Activated T-helper 1 cell treated with Interleukin-2 at 50 U/mL for 16 hours (primary cell): ENCODE measurements at places on chromosomes 5 and 9.

DNA sequence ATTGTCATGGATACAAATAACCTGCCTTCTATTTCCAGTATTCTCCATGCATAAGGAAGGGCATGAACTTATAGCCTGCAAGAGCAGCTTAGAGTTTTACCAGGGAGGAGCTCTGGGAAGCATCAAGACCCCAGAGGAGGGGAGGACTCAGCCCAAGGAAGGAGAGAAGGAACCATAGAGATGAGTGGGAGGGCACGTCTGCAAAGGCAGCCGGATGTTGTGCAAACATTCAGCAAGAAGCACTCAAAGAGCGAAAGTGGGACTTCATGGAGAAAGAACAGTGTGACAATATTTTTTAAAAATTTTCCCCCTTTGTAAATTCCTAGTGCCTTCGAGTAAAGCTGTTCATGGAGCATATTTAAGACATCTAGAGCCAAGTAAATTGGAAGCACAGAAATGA lies 270.1 kb upstream of the PTGER4 start:
- no peak for DNase-seq

GRCh38 chr9:133122605-133122934 lies 1.5 kb upstream of the RALGDS start:
- no peak for DNase-seq

DNA sequence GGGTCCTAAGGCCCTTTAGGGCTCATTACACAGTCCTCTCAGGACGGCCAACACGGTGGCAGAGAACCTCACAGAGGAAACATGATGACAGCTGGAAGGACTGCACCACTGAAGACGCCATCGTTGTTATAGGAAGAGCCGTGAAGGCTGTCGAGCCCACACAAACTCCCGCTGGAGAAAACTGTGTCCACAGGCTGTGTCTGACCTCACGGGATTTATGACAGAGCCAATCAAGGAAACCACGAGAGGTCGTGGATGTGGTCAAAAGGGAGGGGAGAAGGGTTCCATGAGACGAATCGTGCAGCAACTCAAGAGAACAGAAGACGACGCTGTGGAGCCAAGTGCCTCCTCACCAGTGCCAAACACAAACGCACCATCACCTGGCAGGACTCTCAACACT lies 12.2 kb downstream of the QSOX2 start:
- DNase-seq = no peak

- no peak for DNase-seq
Observed at GRCh38 chr5:144011388-144011787, 159.1 kb downstream of the YIPF5 start.

GRCh38 chr9:8728910-8729309 lies 929.3 kb upstream of the DMAC1 start:
- DNase-seq = no peak

- no peak for DNase-seq
Observed at GRCh38 chr9:74330487-74331214, 166.5 kb upstream of the RORB start.

GRCh38 chr9:79387101-79387835 lies 184.5 kb upstream of the TLE4 start:
- no peak for DNase-seq

GRCh38 chr5:21391506-21391905 lies 1403.5 kb upstream of the CDH18 start:
- DNase-seq = no peak

GRCh38 chr9:17625644-17626388 lies 47.0 kb downstream of the SH3GL2 start:
- DNase-seq = no peak

DNA sequence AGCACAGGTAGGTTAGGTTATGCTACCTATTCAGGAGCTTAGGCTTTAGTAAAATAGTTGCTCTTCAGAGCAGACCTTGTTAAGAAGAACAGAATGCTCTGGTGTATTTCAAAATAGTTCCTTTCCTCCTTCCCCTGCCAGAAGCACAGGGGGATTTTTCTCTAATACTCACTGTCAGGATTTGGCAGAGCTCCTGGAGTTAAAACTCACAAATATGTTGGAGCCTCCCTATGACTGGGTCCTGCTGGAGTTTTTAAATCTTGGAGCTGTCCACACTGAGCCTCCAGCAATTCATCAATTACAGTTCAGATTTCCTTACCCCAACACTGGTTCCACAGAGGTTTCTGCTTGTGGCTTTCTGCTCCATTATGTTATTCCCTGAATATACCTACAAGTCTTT lies 1233.8 kb upstream of the WWC1 start:
- DNase-seq = no peak

GRCh38 chr9:37379835-37380234 lies 42.7 kb upstream of the GRHPR start:
- DNase-seq = no peak

DNA sequence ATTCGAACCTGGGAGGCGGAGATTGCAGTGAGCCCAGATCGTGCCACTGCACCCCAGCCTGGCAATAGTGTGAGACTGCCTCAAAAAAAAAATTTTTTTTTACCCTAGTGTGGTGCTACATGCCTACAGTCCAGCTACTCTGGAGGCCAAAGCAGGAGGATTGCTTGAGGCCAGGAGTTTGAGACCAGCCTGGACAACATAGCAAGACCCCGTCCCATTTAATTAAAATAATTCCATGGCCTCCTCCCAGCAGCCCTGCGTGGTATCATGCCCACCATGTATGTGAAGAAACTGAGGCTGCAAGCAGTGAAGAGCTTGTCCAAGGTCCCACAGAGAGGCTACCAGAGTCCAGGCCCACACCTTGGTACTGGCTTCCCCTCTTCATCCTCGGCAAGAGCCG lies 19.4 kb upstream of the PHYHD1 start:
- DNase-seq = no peak

GRCh38 chr9:104872656-104873488 lies 55.1 kb downstream of the ABCA1 start:
- no peak for DNase-seq

- no peak for DNase-seq
Observed at GRCh38 chr9:107180206-107180605, 102.9 kb upstream of the RAD23B start.

GRCh38 chr5:180563994-180564393 lies 27.3 kb downstream of the SCGB3A1 start:
- DNase-seq = no peak

- no peak for DNase-seq
Observed at GRCh38 chr9:114674076-114674797, 7.8 kb downstream of the TEX48 start.

- no peak for DNase-seq
Observed at GRCh38 chr9:88060746-88061145, 77.5 kb downstream of the SPATA31C2 start.

DNA sequence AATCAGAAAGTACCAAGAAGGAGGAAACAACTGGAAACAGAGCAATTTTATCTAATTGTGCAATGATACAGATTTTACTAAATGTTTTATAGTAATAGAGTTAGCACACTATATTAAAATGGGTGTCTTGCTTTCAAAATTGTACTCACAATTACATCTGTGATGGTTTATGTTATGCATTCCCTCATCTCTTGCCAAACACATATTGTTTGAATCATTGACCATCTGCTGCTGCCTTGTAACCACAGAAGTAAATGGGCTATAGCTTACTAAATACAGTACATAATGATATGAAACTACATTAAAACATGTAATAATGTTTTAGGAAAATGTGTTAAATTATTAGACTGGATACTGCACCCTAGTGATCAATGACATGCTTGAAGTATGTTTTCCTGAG lies 158.1 kb downstream of the SLC25A46 start:
- no peak for DNase-seq
